Muscle of leg (tissue), 16 donors: ENCODE measurements at places on chromosomes 5 and 9.

DNA sequence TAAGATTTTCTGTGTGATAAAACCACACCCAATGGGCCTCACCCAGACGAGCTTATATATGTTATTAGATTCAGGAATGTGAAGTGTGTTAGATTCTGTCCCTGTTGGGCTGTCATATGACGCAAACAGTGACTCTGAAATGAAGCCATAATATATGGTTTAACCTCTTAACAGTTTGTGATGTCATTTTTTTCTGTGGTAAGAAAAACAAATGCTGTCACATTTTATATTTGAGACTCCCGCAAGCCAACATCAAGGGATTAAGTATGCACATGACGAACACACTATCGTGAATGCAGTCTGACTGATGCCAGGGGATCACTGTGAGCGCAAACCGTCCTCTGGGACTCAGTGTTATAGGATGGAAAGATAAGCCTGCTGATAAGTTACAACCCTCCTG is 321.7 kb downstream of the SH3GL2 start:
- peak; percentile 15 for DNase-seq

- no peak for DNase-seq
Measured at GRCh38 chr9:101510459-101510858, 23.2 kb upstream of the RNF20 start.

- DNase-seq: peak; percentile 37
Measured at GRCh38 chr5:83199126-83199525, 121.8 kb downstream of the XRCC4 start.

GRCh38 chr5:139768807-139769465 is 26.7 kb upstream of the PSD2 start:
- DNase-seq: no peak

GRCh38 chr5:141172381-141173204 is at the start of gene PCDHB7:
Gene PCDHB7, plus strand, starts transcription at chr5:141172644. Its CDS starts 192 bp downstream, at chr5:141172836.
- peak; percentile 40 for DNase-seq

DNA sequence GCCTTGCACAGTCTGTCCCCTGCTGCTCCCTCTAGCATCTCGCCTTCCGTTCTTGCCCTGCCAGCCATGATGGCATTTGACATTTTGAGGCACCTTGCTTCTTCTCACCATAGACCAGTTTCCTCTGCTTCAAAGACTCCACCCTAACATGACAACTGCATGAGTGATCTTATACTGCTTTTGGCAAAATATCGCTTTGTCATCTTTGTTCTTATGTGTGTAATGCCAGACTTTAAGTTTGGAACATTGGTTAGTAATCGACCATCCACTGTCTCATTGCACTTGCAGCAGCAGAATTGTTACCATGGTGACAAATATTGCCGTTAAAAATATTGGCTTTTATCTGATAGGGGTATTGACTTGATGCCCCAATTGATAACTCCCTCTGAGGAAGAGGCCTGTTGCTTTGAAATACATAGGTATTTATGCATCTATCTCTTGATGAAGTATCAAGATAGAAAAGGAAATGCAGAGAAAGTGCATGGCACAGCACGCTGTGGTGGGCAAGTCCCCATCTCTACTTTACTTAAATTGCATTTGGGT is 6.8 kb downstream of the GARIN3 start:
- DNase-seq: no peak

DNA sequence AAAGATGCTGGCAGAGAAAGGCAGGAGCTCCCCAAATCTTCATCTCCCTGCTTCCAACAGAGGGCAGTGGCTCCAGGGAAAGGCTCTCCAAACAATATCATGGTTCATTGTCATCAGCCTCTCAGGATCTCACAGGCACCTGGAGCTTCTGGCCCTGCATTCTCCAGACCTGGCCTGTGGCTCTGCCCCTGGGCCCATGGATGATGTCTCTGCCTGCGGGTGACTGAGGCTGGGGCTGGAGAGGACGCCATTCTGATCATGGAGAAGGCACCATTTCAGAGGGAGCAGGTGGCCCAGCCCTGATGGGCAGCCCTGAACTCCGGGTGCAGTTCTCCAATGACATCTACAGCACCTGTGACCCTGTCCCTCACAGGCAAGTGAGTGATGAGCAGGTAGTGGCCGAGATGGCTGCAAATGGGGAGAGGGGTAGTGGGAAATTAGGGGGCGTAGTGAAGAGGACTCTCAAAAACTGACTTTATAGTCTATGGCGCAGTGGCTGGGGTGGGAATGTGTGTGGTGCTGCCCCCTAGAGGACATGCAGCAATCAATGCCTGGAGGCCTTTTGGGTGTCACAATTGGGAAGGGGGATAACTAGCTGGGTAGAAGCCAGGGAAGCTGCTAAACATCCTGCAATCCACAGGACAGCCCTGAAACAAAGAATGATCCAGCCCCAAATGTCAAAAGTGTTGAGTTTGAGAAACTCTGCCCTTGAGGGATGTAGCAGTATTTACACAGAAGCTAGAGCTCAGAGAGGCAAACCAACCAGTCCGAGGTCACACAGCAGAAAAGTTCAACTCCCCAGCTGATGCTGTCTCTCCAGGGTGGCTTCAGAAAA is 3.2 kb downstream of the SH3PXD2B start:
- DNase-seq: no peak

GRCh38 chr9:100813871-100814270 is 214.7 kb upstream of the PLPPR1 start:
- DNase-seq: no peak

GRCh38 chr5:38291355-38291754 is 33.0 kb downstream of the EGFLAM start:
- no peak for DNase-seq

DNA sequence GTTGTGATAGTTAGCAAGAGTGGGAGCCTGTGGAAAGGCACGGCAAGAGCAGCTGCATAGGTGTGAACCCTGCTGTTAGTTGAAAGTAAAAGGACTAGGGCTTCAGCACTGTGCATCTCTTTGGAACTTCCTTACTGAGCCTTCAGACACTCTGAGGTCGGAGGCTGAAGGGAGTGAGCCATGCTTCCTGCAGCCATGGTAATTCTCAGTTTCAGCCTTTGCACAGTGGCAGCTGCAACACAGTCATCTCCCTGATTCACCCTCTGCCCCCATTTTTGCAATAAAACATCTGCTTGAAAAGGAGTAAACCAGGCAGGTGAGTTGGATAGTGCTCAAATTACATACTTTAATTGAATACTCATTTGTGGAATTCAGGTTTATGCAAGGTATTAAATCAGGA is 6.5 kb upstream of the TLE4 start:
- DNase-seq: no peak

- no peak for DNase-seq
Measured at GRCh38 chr9:70921136-70921535, 200.3 kb downstream of the TRPM3 start.

- DNase-seq: no peak
Measured at GRCh38 chr5:1648806-1649205, 125.0 kb upstream of the LPCAT1 start.

DNA sequence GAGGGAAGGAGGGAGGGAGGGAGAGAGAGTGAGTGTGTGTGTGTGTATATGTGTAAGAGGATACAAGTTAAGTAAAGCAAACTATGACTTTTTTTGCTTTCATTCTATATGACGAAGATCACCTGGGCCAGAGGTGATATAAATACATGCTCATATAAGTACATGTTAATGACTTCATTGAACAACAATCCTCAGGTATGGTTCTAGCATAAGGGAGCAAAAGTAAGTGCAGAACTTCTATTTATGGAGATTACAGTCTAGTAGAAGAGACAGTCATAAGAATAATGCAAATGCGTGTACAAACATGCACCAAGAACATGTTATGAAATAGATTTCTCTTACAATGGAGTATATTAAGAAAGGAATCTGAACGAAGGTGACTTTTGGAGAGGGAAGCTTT is 1804.0 kb downstream of the MAT2B start:
- DNase-seq: no peak

GRCh38 chr5:124330595-124331220 is 415.7 kb downstream of the ZNF608 start:
- DNase-seq: no peak

- no peak for DNase-seq
Measured at GRCh38 chr5:144328494-144328893, 157.8 kb downstream of the KCTD16 start.

- no peak for DNase-seq
Measured at GRCh38 chr9:94872083-94872833, 145.8 kb downstream of the AOPEP start.

DNA sequence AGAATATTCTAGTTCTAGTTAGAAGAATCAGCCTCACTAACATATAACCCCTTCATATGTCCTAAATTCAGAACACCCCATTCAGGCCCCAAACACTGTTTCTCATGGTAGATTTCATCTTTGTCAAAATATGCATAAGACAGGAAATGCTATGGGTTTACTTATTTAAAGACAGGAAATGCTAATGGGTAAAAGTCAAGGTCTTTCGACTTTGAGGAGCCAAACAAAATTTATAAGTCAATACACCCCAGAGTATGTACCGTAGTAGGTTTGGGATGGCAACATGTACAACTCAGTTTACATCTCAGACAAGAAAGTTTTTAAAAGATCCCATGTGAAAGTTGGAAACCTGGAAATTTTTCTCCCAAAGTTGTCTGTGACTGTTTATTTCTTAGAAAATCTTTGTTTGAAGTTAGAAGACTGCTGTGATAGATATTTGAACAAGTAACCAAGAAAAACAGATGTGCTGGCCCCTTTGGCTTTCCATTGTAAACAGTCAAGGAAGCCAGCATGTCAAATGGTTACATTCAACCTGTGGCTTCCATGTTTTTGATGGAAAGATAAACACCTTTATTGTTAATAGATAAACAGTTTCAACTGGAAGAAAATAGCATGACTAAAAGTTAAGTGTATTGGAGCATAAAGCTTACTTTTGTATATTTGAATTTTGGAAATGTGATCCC is 102.2 kb downstream of the INIP start:
- DNase-seq: no peak

DNA sequence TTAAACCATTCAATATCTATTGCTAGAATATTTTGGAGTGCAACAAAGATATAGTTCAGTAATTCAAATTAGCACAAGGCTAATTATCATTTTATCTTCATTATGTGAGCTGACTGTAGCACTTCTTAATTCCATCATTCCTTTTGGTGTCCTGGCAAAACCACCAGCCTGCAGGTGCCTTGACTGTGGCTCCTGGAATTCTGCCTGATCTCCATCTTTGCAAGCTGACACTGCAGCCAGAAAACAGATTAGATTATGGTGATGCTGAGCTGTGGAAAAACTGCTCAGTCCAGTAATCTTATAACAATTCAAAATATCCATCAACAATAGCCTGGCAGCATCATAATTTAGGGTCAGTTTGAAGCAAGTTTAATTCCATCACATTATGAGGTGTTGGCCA is 919.5 kb downstream of the DTWD2 start:
- no peak for DNase-seq

DNA sequence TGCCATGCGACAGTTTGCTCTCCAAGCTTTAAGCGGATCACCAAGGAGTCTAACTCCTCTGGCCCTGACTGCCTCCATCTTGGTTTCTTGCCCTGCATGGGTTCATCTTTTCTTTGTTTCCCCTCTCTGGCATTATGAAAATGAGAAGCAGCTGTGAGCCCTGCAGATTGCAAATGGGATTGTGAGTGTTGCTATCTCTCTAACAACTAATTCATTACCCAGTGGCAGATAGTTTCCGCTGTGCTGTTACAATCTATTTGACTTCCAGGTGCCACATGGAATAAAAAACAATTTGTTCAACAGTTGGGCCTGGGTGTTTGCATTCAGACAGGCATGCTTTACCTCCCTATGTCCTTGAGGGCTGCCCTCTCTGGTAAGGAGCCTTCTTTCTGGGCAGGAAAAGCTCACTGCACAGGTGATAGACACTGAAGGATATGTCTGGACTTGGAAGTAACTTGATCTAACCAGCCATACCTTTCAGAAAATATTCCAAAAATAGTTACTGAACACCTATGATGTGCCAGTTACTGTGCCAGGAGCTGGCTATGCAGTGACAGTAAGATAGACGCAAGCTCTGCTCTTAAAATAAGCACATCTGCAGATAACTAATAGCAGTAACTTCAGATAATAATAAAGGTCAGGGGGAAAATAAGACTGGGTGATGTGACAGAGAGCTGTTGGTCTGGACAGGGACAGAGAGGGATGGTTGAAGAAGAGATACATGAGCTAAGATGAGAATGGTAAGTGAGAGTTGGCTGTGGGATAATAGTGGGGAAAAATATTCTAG is 40.1 kb downstream of the GRIA1 start:
- no peak for DNase-seq

GRCh38 chr5:172801179-172801671 is 30.2 kb upstream of the DUSP1 start:
- no peak for DNase-seq

DNA sequence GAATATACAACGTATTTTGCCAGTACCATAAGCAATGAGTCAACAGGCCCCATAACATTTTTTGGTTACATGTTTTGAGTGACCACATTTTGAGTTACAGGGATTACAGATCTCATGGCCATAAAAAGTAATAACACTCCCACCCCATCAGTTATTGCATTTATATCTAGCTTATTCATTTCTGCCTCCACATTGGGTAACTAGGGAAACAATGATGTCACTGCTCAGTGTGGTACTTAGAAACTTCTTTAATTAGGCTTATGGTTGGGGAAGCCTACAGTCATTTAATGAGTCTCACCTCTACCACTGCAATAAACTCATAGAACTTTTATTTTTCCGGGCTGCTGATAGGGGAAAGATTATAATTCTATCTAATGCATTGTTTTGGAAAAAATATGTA is 39.9 kb upstream of the SMIM15 start:
- no peak for DNase-seq

GRCh38 chr5:61052882-61053281 is 107.9 kb downstream of the NDUFAF2 start:
- no peak for DNase-seq

DNA sequence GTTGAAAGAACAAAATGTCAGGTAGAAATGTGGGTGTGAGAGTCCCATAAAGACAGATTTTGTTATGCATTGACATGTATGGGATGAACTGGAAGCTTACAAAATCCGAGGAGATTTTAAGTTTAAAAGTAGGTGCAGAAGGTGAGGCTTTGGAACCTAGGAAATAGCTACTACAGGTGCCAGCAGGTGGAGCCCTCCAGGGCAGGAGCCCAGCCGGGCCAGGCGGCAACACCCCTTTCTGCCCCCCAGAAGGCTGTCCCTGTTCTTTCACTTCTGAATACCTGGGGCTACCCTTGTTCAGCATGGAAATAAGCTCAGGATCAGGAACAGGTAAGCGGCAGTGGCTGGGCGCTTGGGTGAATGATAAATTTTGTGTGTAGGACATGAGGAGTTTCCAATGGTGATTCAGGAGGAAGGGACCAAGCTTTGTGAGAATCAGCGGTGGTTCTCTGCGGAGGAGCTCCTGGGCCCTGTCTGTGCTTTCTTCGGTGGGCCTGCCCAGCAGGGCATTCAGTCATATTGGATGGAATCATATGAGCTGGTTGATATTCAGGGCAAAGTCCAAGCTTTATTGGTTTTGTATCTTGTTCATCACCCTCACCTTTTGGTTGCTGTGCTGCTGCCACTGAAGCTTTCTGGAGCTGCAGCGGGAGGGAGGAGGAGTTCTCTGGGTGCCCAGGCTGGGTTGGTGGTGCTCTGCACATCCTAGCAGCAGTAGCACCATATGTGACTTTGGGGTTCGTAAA is 12.3 kb downstream of the PCBD2 start:
- no peak for DNase-seq

GRCh38 chr5:142385194-142385593 is 60.4 kb upstream of the SPRY4 start:
- DNase-seq: no peak
